ENCODE measurements at places on chromosomes 5 and 9.

GRCh38 chr9:135882011-135882410 is 25.3 kb downstream of the CAMSAP1 start:
- DNase-seq: no peak

- no peak for DNase-seq
These were observed 109.5 kb upstream of the RAD23B start for GRCh38 chr9:107173422-107174180.

- DNase-seq: no peak
These were observed 123.0 kb upstream of the MEF2C start for GRCh38 chr5:89005990-89006389.

DNA sequence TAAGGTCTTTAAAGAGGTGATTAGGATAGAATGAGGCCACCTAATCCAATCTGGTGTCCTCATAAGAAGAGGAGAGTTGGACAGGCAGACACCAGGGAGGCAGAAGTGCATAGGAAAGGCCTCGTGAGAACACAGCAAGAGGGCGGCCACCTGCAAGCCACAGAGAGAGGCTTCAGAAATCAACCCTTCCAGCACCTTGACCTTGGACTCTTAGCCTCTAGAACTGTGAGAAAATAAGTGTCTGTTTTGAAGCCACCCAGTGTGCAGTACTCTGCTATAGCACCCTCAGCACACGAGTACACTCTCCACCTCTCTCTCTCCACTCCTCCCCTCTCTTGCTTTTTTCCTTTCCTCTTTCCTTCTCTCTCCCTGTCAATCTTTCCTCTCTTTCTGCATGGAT is 26.8 kb downstream of the NIPAL4 start:
- DNase-seq: no peak

- DNase-seq: no peak
These were observed 69.0 kb upstream of the BASP1 start for GRCh38 chr5:17148481-17148880.

DNA sequence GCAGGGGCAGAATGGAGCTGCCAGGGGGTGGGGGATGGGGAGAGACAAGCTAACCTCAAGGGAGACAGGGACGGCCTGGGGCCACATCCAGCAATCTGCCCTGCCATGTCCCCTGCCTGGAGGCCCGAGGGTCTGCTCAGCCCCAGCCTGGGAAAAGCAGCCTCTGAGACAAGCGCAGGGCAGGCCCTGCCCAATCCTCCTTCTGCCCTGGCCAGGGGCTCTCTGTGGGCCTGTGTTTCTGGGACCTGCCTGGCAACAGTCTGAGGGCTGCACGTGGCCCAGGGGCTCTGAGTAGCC is 13.9 kb upstream of the QSOX2 start:
- no peak for DNase-seq

DNA sequence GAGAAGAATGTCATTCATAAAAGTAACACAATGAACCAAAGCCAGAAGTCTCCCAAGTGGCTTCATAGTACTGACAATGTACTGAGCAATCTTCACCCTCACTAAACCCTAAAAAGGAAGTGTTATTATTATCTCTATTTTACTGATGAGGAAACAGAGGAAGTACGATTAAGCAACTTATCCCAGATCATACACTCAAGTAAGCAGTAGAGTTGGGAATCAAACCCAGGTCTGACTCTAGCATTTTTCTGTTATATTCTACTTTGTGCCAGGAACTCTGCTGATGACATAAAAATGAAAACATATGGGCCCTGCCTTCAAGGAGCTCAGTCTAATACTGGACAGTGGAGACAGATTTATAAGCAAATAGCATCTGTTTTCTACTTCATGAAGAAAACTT is 109.2 kb downstream of the RAPGEF6 start:
- DNase-seq: no peak

GRCh38 chr5:456351-457194 is 13.6 kb downstream of the EXOC3 start:
- no peak for DNase-seq

- DNase-seq: no peak
These were observed 125.0 kb upstream of the HAND1 start for GRCh38 chr5:154603011-154603410.

DNA sequence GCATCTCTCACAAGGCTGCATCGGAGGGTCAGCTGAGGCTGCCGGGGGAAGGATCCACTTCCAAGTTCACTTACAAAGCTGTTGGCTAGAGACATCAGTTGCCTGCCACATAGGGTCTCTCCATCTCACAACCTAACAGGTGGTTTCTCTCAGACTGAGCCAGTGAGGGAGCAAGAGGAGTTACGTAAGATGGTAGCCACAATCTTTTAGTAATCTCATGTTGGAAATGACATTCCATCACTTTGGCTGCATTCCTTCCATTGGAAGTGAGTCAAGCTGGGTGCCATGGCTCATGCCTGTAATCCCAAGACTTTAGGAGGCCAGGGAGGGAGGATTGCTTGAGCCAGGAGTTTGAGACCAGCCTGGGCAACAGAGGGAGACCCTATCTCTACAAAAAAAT is 7.4 kb upstream of the GRK6 start:
- peak; percentile 59 for DNase-seq

DNA sequence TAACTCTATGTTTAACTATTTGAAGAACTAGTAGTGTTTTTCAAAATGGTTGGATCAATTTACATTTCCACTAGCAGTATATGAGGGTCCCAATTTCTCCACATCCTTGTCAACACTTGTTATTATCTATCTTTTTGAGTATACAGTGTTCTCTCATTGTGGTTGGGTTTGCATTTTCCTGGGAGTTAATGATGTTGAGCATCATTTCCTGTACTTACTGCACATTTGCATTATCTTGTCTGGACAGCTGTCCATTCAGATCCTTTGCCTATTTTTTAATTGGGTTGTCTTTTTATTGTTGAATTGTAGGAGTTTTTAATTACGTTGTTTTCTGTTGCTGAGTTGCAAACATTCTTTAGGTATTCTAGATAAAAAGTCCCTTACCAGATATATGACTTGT is 103.4 kb upstream of the LRRTM2 start:
- no peak for DNase-seq

DNA sequence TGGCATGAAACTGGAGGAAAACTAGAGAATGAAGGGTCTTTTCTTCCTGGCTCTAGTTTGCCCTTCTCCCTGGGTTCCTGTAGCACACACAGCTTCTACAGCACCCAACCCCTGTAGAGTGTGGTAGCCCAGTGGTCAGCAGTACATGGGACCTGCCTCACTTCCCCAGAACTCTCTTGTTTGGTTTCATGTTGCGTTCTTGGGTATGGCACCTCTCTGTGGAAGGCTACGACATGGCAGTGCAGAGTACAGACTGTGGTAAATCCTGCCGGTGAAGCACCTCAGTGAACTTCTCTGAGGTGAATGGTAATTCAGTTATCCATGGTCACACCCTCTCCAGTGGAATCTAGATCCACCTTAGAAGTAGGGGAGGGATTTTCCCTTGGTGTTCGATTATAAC is 105.5 kb downstream of the TLR4 start:
- DNase-seq: no peak

DNA sequence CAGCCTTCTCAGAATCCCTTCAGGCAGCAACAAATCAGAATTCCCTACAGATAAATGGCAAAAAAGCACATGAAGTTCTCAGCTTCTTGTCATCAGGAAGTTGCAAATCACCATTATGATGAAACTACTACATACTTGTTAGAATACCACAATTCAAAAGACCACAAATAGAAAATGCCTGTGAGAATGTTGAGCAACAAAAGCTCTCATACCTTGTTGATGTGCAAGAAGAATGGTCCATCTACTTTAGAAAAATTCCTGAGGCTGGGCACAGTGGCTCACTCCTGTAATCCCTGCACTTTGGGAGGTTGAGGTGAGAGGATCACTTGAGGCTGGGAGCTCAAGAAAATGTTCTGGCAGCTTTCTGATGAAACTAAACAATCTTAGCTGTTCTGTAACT is 278.1 kb downstream of the ICE1 start:
- DNase-seq: peak; percentile 1

GRCh38 chr9:69412741-69413150 is 87.7 kb downstream of the ENTREP1 start:
- DNase-seq: peak; percentile 74

DNA sequence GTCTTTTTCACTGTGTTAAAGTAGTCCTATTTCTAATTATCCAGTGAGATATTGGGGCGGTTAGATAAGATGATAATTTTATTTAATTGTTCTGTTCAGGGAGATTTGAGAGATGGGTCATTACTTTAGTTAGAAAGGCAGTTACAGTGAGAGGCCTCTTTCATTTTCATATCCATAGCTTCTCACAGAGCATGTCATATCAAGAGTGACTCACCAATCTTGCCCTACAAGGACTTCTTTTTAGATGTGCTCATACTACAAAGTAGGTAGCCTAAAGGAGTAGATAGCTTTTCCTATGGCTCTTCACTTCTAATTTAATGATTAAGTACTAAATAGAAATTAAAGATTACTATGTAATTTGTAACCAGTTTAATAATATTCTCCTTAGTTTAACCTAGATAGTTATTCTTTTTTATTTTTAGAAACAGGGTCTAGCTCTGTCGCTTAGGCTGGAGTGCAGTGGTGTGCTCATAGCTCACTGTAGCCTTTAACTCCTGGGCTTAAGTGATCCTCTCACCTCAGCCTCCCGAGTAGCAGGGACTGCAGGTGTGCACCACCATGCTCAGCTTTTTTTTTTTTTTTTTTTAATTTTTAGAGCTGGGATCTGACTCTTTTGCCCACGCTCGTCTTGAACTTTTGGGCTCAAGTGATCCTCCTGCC is 71.0 kb downstream of the FER start:
- DNase-seq: peak; percentile 75

DNA sequence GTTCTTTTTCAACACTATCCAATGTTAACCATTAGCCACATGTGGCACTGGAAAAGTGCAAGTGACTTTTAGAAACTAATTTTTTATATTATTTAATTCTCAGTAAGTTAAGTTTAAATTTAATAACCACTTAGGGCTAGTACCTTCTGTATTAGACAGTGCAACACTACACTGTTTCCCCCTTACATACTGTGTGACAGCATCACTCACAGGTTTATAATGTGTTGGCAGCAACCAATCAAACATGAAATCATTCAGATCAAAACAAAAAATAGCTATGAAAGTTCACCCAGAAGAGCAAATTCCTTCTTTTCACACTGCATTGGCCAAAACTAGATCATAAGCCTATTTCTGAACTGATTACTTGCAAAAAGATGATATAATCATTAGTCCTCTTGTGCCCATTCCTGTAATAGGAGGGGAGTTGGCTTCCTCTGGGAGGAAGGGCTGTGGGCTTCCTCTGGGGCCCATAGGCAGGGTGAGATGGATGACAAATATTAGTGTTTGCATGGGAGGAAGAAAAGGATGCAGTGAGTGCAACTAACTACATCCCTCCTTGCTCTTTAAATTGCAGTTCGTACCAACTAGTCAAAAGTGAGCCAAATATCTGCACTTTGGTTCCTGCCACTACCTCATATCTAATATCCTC is 708.1 kb upstream of the RGMB start:
- DNase-seq: no peak

- DNase-seq: no peak
These were observed 132.1 kb upstream of the MAP3K1 start for GRCh38 chr5:56683281-56683680.

- no peak for DNase-seq
These were observed 81.6 kb downstream of the TMEM174 start for GRCh38 chr5:73254642-73255041.

GRCh38 chr9:89825669-89826068 is 220.9 kb downstream of the GADD45G start:
- no peak for DNase-seq

GRCh38 chr5:60649288-60649917 is 50.6 kb downstream of the DEPDC1B start:
- DNase-seq: peak; percentile 77

DNA sequence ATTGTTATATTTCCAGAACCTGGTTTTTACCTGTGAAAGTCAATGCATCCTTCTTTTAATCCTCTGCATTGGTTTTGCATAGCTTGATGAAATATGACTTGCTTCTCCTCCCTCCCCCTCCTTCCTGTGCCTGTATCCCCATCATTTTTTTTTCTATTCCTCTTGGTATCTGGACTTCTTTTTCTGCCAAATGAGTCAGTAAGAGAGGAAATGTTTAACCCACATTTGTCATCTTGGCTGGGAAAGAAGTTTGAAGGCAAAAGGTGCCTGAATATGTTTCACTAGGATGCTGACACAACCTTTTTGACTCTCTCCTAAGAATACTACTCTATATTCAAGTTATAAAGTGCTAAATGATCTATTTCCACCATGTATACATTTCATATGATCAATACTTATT is 35.5 kb upstream of the CDKN2B start:
- peak; percentile 86 for DNase-seq

DNA sequence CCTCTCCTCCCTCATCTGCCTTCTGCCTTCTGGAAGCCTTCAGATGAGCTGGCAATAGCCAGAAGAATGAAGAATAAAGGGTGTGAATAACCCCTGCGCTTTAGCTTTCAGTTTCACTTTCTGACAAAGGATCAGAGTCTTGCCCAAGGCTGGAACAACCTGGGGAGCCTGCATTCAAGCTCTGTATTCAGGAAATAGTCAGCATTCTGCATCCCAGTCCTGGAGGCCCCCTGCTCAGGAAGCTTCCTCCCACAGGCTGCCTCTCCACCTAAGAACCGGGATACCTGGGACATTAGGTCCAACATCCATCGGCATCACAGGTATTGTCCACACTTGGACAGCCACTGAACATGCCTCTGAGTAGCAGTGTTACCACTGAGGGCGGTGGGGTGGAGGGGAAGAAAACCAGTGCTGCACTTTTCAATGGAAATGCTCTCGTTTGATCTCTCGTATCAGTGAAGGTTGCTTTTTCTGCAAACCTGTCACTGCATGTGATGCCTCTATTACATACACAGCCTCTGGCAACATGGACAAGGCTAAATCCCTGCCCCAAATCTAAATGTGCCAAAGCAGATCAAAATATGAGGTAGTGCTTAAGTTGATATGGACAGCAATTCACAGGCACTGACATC is 39.8 kb upstream of the ACO1 start:
- peak; percentile 46 for DNase-seq

- DNase-seq: no peak
These were observed 288.4 kb upstream of the COX7C start for GRCh38 chr5:86329318-86329717.

DNA sequence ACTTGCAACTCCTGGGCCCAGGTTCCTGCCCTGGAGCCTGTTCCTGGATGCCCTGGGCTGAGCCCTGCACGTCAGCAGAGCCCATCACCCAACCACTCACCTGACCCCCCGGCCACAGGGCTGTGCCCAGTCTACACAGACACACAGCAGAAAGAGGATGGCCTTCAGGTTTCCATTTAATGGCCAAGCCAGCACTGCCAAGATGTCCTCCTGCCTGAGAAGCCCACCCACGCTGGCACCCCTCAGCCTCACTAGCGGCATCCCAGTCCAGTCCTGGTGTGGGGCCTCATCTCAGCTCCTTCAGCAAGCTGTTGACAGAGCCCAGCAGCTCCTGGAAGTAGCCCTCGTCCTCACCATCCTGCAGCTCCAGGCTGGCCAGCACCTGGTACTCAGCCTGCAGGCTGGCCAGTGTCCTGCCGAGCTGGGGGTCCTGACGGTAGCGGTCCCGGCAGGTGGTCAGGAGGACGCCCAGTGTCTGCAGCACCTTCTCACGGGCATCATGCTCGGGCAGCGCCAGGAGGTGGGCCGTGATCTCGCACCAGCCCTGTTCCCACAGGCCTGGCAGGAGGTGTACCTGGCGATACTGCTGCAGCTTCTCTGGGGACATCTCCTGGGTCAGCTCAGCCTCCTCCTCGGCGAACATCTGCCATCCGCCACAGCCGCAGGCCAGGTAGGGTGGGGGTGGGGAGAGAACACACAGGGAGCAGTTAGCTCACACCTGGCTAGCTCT is 71.9 kb upstream of the LRRTM2 start:
- no peak for DNase-seq

Data from choroid plexus epithelial cell (primary cell).